Stromal cell of bone marrow (primary cell): ENCODE measurements at places on chromosomes 2 and 18.

DNA sequence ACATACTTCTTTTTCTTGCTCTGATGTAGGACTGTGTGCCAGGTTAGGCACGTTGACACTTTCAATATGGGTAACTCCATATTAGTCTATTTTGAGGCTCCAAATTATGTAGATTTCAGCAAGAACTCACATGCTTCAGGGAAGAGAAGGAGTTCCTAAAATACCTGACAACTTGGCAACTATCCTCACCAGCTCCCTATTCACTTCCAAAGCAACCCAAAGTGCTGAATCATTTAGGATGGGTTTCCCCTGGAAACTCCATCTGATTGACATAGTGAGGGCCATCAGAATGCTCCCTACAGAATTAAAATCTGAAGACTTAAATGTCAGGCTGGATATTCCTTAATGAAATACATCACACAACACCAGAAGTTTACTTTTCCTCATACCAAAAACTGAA lies 32.5 kb upstream of the NFU1 start:
- no peak for DNase-seq

GRCh38 chr2:3209258-3209657 lies 168.4 kb downstream of the EIPR1 start:
- DNase-seq = no peak

DNA sequence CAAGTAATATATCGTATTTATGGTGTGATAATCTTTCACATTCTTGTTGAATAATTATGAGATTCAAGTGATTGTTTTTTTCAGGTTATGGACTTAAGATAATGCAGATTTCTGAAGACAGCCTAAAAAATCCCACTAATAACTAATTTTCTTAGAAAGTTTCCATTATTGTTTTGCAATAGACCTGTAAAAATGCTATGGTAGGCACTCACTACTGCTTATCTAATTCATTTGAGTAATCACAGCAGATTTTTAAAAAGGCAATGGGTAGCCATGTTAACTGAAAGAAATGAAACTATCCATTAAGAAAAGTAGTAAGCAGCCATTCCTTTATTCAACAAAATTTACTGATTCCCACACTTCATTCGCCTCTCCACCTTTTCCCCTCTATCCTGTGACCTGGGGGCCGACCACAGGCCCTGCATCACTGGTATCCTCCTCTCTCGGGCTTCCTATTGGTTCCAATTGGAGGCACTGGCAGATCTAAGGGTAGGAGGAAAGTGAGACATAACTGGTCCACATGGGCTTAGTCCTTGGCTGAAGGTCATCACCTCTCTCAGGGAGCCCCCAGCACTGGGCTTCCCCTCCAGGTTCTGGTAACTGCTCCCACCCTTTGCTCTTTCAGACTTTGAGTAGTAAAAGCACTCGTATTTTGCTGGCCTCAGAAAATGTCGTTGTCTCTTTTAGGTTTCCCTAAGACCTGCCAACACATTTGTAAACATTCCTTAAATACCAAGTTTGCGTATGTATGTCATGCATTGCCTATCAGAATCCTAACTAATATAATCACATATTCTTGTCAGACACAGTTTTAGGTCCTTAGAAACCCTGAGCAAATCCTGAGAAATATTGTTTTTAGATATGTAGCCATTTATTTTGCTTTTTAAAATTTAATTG lies 18.5 kb downstream of the RBMS1 start:
- DNase-seq = no peak

- no peak for DNase-seq
Measured at GRCh38 chr2:162963156-162963555, 124.6 kb upstream of the KCNH7 start.

DNA sequence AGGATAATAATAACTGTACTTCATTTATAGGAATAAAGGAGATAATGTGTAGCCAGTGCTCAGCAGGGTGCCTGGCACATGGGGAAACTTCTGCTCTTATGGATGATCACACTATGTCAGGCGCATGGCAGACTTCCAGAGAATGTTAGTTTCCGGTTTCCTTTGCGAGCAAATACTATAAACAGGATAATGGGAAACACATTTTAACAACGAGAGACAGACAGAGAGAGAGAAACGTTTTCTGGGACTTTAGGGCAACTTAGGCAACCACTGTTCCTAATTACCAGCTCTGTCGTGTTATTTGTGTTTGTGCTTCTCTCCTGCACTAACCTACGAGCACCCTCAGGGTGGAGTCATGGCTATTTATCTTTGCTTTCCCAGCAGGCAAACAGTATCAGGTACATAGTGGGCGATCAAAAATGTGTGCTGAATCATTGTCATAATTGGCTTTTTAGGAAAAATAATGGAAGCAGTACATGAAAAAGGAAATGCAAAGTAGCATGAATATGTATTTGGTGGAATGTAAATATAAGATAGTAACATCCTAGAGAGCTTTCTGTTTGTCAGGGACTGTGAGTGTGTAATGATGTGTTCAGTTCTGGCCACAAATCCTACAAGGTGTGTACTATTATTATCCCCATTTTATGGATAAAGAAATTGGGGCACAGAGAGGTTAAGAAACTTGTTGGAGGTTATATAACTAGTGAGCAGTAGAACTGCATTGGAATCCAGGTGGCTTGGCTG lies 36.8 kb upstream of the IGFBP2 start:
- DNase-seq = no peak

DNA sequence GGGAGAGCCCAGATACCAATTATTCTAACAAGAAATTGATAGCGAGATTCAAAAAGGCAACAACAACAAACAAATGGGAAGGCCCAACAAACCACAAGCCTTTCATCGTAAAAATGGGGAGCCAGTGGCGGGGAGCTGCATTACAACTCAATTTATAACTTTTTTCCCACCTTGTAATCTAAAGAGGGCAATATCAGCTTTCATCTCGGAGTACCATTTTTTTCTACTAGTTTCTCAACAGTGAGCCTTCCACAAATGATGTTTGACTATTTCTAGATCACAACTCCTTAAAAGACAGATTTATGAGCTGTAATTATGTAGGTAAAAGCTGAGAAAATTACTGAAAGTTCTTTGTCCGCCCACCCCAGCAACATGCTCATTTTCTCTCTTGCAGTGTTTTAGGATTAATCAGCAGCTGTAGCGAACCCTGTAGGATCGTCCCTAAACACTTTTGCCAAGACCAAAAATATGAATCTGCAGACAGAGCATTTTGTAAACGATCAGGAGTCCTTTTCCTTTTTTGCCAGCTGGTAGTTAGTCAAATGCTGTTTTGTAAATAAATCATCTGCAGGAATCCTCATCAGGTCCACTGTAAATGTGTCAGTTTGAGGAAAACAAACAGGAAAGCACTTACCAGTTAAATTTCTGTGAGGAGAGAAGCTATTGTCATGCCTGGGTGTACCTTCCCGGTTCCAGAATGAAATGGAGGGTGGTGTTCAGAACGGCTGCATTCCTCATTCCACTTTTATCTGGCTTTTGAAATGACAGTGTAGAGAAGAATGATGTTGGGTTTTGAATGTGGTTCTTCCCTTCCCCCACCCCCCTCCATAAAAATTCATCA lies 53.2 kb downstream of the EEF1B2 start:
- DNase-seq = peak; percentile 55

DNA sequence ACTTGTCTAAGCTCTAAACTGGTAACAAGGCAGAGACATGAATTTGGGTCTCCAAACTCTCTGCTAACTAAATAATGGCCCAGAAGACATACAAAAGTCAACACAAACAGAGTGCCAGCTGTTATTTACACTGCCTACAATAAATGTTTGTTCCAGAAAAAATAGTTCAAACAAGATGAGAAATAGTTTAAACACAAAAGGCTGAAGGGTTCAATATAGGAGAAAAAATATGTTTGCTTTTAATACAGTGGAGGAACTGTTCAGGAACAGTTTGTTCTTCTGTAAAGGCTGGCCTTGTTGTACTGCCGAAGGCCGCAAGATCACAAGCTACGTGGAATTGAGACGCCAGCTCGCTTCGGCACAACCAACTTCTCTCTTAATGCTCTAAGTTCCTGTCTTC lies 74.6 kb downstream of the AFF3 start:
- no peak for DNase-seq

- no peak for DNase-seq
Measured at GRCh38 chr2:59882279-59882678, 671.2 kb downstream of the BCL11A start.

- DNase-seq = no peak
Measured at GRCh38 chr2:17289669-17290068, 228.6 kb downstream of the RAD51AP2 start.

DNA sequence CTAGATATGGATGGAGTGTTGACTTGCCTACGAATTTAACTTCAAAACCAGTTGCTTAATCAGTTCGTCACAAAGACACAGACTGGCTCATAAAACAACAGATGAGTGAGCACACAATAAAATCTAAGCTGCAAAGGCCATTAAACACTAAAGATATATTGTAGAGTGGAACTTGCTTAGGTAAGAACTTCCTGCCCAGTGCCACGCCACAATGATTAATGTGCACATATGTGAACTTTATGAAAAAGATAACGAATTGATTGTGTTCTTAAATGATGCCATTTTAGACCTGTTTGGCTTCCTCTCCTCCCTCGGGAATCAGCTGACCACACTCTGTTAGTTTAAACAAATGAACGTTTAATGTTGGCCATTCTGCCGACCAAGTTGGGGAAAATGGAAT lies 2031.3 kb upstream of the CELF4 start:
- no peak for DNase-seq

- peak; percentile 55 for DNase-seq
Measured at GRCh38 chr2:58448065-58448507, 207.0 kb upstream of the FANCL start.
